ENCODE measurements at places on chromosomes 3 and 15.

GRCh38 chr3:111874177-111874820 lies 15.2 kb downstream of the PHLDB2 start:
- no peak for DNase-seq

DNA sequence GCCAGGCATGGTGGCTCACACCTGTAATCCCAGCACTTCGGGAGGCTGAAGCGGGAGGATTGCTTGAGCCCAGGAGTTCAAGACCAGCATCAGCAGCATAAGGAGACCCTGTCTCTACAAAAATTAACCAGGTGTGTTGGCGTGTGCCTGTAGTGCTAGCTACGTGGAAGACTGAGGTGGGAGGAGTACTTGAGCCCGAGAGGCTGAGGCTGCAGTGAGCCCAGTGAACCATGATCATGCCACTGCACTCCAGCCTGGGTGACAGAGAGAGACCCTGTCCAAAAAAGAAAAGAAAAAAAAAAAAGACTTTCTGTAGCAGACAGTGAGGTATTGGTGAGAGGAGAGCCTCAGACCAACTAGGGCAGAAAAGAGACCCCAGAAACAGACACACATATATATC lies 263.8 kb downstream of the XXYLT1 start:
- no peak for DNase-seq

GRCh38 chr3:64414043-64414442 lies 188.8 kb upstream of the PRICKLE2 start:
- no peak for DNase-seq

DNA sequence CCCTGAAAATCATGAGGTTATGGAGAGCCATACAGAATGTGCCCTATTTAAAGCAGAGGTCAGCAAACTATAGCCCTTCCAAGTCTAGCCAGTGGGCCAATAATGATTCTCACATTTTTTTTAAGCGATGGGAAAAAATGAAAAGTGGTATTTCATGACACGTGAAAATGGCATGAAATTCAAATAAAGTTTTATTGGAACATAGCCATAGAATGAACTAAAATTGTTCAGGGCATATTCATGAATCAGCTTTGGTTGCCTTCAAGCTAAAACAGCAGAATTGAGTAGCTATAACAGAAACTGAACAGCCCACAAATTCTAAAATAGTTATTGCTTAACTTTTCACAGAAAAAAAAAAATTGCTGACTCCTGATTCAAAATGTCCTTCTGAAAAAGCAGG lies 104.5 kb downstream of the TFG start:
- no peak for DNase-seq

- DNase-seq, result peak; percentile 86
Measured at GRCh38 chr15:74842581-74843444, at the start of gene ULK3. TSS of gene ULK3 (minus strand) at chr15:74843156. CDS start at chr15:74843105, 51 bp downstream.

GRCh38 chr3:134527037-134527436 lies 41.2 kb downstream of the CEP63 start:
- DNase-seq, result no peak
